Cortex of kidney (tissue), 1 donor: ENCODE measurements at places on chromosomes 6 and 20.

- DNase-seq = no peak
Measured at GRCh38 chr20:46544576-46544975, 5.9 kb downstream of the OCSTAMP start.

DNA sequence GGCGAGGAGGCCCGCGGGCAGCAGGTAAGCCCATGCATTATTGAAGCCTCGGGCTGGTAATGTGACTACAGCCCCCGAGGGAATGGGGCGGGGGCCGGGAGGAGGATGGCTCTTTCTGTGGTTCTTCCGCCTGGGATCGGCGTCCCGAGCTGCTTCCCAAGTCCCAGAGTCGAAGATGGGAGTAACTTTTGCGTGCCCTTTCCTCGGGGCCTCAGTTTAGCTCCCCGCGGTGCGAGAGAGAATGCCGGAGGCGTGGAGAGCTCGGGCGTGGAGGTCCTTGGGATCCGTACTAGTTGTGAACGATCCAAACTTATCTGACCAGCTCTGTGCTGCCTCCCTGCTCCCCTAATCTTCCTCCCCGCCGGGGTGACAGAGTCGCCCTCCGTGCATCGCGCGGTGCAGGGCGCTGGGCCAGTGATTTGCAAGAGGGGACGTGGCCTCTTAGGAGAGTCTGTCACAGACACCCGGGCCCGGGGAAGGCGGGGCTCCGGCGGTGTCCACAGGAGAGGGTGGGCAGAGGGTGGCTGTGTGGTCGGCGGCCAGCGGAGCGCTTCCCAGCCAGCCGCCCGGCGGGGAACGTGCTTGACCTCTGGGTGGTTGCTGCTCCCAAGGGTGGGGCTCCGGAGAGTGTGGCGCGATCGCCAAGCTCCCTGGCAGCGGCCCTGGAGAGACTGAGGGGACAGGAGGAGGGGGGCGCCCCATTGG is 815 bp downstream of the UTRN start:
- DNase-seq = no peak

DNA sequence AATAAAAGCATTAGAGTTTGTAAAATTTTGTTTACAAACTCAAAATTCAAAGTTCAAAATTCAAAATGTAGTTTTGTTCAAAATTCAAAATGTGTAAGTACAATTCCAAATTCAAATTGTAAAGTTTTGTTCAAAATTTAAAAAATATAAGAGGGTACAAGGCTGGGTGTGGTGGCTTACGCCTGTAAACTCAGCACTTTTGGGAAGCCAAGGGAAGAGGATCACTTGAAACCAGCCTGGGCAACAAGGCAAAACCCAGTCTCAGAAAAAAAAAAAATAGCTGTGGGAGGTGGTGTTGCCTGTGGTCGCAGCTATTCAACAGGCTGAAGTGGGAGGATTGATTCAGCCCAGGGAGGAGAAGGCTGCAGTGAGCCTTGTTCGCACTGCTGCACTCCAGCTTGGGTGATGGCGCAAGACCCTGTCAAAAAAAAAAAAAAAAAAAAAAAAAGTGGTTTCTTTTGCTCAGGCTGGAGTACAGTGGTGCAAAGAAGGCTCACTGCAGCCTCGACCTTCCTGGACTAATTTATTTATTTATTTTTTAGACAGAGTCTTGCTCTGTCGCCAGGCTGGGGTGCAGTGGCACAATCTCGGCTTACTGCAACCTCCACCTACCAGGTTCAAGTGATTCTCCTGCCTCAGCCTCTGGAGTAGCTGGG is 5.4 kb upstream of the ZBTB12 start:
- no peak for DNase-seq

DNA sequence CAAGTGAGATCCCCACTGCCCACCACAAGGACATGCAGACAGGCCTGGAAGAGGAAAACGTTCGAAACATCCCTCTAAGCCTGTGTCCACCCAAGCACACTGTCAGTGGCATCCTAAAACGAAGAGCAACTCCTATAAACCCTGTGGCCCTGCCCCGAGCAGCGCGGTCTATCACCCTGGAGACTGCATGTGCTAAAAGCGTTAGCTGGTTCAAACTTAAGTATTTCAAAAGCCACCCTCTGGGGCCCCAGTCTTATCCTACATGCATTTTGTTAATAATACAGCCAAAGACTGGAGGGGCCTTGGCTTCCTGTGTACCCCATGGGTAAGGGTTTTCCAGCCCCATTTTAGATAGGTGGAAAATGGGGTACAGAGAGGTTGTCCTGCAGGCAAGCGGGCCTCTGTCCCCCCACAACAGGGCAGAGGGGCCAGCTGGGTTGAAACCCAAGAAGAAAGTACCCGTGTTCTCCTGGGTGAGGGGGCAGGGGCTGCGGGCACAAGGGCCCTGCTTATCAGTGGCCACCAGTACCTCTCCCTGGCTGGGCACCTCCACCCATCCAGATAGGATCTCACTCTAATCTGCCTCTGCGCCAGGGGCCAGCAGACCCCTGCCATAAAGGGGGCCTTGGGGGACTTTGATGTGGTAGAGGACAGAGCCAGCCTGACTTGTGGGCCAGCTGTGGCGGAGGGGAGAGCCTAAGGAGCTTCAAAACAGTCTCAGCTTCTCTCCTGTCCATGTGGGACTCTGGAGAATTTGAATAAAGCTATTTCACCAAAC is 28.3 kb downstream of the PREX1 start:
- DNase-seq = no peak

- no peak for DNase-seq
Measured at GRCh38 chr6:134721060-134721405, 228.9 kb downstream of the ALDH8A1 start.

DNA sequence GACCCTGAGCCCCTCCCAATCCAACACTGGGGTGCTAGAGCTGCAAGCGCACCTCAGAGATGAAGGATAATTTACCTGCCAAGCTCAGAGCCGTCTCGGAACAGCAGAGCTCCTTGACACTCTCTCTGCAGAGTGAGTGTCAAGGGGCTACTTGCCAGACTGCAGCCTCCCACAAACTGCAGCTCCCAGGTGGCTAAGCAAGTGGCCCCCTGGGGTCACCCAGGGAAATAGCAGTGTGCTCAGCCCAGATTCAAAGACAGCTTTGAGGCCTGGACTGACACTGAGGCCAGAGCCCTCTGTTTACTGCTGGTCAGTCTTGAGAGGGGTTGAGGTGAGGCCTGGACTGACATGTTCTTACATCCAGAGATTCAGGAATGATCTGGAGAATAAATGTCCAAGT is 46.0 kb upstream of the GJA1 start:
- DNase-seq = no peak

DNA sequence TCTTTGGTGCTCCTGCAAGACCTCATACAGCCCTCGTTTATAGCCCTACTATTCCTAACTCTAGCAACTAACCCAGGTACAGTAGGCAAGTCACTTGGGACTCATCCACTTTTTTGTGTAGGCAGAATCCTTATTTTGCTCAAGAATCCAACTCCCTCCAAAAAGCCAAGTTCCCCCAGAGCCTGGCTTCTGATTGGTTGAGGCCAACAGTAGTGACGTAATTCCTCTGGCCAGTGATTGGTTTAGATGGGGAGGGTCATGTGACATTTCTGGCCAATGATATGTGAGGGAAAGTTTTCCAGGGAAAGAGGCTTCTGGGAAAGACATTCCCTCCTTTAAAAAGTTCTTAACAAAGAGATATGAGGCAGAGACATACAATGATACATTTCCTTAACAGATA is 32.1 kb downstream of the KIAA1755 start:
- no peak for DNase-seq

- DNase-seq = no peak
Measured at GRCh38 chr6:71473926-71474325, 185.3 kb downstream of the OGFRL1 start.

- DNase-seq = no peak
Measured at GRCh38 chr20:45300961-45301360, 5.7 kb upstream of the RBPJL start.

- no peak for DNase-seq
Measured at GRCh38 chr6:52544602-52545405, 32.1 kb downstream of the TRAM2 start.

DNA sequence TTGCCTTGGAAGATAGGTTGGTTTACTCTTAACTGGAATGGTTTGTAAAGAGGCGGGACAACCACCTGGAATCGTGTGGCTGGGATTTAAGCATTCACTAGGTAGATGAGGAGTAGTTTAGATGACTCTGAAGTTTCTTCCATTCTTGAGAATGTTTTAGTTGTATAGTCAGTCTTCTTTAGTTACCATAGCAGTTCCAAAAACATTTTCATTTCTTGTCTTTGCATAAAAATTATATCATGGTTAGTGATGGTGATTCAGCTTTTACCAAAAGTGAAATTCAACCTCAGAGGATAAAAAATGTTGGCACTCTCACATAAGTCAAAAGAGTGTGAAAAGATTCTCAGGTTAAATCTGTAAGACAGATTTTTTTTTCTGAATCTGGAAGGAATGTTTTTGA is 70.3 kb downstream of the SMAP1 start:
- no peak for DNase-seq

GRCh38 chr6:9039258-9039657 is 603.9 kb upstream of the SLC35B3 start:
- DNase-seq = no peak

DNA sequence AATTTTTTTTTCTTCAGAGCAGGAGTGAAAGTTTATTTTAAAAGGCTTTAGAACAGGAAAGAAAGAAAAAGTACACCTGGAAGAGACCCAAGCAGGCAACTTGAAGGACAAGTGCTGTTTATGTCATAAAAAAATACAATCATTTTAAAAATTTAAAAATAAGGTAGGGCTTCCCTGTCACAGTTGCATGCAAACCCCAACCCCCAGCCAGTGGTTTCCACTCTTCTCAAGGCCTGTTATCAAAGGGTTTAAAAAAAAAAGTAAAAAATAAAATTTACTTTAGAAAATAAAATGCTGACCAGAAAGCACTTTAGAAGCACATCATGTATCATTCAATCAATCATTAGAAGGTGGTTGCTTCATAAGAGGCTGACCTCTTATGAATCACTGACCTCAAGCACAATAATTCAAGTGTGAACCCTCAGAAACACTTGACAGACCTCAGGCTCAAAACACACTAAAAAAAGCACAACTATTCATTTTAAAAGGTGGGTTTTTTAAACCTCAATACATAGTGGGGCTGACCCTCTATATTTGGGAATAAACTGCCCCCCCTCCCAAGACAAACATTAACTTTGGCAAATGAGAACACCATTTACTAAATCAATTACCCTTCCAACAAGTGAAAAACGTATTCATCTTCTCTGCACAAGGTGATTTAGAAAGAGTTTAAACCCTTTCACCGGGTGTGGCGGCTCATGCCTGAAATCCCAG is 15.6 kb downstream of the ILRUN start:
- no peak for DNase-seq

GRCh38 chr6:34484899-34485298 is 19.0 kb downstream of the PACSIN1 start:
- DNase-seq = no peak

GRCh38 chr6:170291271-170292110 is 613 bp upstream of the DLL1 start:
- no peak for DNase-seq

- DNase-seq = no peak
Measured at GRCh38 chr20:18287546-18287914, 797 bp upstream of the ZNF133 start.

- no peak for DNase-seq
Measured at GRCh38 chr6:125169058-125169457, 15.5 kb downstream of the TPD52L1 start.

DNA sequence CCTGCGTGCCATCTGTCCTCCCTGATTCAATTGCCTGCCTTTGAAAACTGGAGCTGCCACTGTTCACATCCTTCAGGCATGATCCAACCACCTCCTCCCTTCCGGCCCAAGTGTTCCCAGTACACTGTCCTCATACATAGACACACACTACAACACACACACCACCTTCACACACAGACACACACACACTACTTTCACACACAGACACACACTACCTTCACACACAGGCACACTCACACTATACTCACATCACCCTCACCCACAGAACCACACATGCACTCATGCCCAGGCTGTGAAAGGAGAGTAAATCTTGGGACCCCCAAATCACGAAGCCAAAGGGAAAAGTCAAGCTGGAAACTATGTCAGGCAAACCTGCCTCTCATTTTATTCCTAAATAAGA is 109.4 kb upstream of the MYLIP start:
- no peak for DNase-seq

- no peak for DNase-seq
Measured at GRCh38 chr20:32528171-32528891, 56.8 kb downstream of the NOL4L start.

GRCh38 chr6:162385980-162386379 is 341.6 kb downstream of the PRKN start:
- DNase-seq = no peak

GRCh38 chr6:130365166-130366106 is at the start of gene TMEM200A:
TSS of gene TMEM200A (plus strand) at chr6:130366017. CDS start at chr6:130440423, 74,406 bp downstream.
- DNase-seq = no peak

DNA sequence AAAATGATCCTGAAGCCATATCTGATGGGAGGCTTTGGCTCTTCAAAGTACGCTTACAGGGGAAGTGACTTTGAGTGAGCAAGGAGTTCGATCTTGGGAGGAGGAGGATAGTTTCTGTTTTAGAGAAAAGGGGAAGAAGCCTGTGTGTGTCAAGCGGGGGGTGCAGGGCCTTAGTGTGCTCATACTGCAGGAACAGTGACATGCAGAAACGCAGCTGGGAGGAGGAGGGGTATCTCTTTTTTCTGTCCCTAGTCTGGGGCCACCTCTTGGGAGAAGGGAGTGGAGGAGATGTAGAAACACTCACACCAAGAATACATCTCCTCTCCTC is 19.8 kb downstream of the SIRPD start:
- no peak for DNase-seq

GRCh38 chr6:55174211-55175026 is at the start of gene HCRTR2:
TSS of gene HCRTR2 (plus strand) at chr6:55174515. CDS start at chr6:55174588, 73 bp downstream.
- DNase-seq = no peak

- no peak for DNase-seq
Measured at GRCh38 chr6:156425359-156426020, 351.7 kb upstream of the ARID1B start.

DNA sequence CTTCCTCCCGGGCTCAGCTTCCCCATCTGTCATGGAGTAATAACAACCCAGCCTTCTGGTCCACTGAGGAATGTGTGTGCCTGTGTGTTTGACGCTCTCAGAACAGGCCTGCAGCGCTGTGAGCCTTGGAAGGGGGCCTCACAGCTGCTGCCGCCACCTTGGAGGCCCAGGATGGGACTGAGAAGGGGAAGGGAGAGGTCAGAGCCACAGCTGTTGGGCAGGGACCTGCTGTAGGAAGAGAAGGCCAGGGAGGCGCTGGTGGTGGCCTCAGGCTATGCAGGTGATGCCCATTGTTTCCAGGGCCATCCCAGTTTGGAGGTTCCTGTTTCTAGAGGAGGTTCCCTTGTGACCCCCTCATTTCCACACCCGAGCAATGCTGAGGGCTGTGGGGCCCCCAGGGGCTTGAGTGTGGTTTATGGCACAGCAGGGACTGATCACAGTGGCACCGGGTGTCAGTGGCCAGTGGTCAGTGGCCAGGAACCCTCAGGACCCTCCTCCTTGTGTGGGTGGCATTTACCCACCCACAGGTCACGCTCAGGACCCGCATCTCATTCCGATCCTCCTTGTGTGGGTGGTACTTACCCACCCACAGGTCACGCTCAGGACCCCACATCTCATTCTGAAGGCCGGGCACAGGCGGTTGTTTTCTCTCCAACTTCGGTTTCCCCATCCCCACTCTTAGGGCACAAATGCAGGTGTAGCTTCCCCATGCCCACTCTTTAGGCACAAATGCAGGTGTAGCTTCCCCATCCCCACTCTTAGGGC is 14.0 kb downstream of the TPD52L2 start:
- no peak for DNase-seq
